ENCODE measurements at places on chromosomes 2 and 18.

DNA sequence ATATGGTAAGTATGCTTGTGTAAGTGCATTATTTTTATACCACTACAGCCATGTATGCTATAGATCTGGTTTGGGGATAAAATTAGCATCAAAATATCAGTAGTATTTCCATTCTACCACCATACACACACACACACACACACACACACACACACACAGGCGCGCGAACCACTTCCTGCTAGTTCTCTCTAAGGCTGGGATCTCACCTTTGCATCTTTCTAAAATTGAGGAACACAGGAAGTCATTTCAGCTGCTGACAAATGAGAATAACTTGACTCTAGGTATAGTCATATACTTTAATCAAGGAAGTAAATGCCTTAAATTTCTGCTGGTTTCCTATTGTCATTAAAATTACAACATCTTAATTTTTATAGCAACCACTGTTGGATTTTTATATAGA, 72.5 kb downstream of the RBM43 start:
- DNase-seq: peak; percentile 12

- no peak for DNase-seq
Measured at GRCh38 chr2:85753525-85754312, at the start of gene ATOH8. TSS of gene ATOH8 (plus strand) at chr2:85753991. CDS start at chr2:85754190, 199 bp downstream.

GRCh38 chr2:7017671-7018281, 100.6 kb downstream of the RNF144A start:
- DNase-seq: no peak

DNA sequence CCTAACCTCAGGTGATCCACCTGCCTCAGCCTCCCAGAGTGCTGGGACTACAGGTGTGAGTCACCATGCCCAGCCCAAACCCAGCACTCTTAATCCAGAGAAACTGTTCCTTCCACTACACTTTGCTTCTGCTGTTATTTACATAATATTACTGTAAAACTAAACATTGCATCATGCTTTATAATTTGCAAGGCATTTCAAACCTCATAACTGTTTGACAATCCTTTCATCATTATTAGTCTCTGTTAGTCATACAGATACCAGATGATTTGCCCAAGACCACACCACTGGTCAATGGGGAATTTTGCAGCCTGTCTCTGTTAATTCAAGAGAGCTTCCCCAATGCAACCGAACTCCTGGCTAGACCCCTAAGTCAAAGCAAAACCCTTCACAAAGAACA, 338.3 kb downstream of the ALK start:
- no peak for DNase-seq

DNA sequence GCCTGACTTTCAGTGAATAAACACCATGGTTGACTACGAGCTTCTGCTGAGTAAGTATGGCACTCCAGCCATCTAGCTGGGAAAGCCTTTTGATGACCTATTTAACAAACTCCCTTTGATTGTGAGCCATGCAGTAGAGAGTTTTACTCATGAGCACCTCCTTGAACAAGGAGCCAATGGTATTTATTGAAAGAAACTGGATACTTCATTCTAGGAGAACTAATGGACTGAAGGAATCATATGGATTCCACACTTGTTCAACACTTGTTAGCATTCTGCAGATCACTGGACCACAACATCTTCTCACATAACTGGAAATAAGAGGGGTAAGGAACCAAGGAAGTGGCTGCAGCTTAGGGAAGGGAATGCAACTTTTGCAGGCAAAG, 320.9 kb upstream of the ETAA1 start:
- DNase-seq: no peak

DNA sequence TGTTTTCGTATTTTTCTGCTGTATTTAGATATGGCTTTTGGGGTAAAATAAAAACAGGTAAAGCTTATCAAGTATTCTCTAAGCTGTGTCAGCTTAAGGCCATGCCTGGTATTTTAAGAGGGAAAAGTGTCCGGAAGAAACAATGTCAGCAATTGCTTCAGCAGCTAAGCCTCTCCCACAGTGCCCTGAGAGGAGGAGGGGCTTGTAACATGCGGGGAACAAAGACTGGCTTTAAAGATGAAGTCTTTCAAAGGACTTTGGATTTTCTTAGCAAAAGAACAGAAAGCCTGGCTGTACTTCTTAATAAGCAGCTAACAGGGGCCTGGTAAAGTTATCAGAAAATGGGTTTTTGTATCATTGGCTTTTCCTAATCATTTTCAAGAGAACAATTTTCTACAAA, 102.8 kb downstream of the PXDN start:
- no peak for DNase-seq

- DNase-seq: no peak
Measured at GRCh38 chr2:191351298-191351697, 106.1 kb downstream of the MYO1B start.

- no peak for DNase-seq
Measured at GRCh38 chr2:24513281-24514071, 22.4 kb downstream of the NCOA1 start.

DNA sequence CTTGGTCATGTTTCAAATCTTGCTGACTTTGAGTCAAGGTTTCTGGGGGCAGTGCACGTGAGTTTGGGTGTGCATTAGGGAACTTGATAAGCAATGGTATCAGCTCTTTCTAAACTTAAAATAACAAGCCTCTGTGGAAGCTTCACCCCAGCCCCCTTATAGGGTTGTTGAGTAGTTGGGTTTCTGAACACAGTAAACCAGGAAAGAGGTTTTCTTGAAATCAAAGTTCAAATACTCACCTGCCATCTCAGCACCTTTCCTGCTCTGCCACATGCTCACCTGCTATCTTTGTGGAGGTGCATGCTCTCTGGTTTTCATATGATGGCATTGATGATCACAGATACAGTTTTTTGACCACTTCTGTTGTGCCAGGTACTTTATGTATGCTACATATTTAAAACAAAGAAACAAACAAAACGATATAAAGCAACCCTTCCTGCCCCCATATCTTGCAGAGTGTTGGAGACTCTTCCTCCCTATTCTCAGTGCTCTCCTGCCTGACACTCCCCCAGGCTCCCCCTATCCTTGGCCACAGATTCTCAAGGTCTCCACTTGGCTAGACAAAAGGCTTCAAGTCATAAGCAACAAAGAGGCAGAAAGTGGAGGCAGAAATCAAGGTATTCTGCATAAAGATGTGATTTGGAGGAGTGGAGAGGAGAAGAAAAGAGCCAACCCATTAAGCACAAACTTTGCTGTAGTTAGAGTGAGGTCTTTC, 360.6 kb downstream of the CYRIA start:
- no peak for DNase-seq

GRCh38 chr18:44895176-44895798, 214.6 kb downstream of the SETBP1 start:
- DNase-seq: no peak

- DNase-seq: no peak
Measured at GRCh38 chr2:142603759-142604158, 273.7 kb upstream of the KYNU start.

GRCh38 chr2:30404319-30405259, 42.5 kb upstream of the LCLAT1 start:
- no peak for DNase-seq

GRCh38 chr18:44325903-44326635, 354.6 kb upstream of the SETBP1 start:
- no peak for DNase-seq

GRCh38 chr2:207093234-207093633, 72.5 kb downstream of the KLF7 start:
- no peak for DNase-seq

DNA sequence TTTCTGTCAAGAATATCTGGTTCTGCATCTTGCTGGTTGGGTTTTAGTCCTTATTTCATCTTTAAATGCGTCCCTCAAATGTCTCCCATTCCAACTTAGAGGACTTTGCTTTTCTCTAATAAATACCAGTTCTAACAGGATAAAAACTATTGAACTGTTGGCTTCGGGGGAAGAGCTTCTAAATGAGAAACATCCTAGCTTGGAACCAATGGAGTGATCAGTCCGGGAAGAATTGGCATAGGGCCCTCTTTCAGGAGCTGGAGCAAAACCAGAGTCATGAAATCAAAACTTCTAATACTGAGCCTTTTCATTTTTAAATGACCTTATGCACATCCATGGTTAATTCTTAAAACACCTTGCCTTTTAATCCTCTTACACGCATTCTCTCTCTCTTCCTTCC, 401.6 kb upstream of the SMIM21 start:
- no peak for DNase-seq

- DNase-seq: no peak
Measured at GRCh38 chr2:206611736-206612135, 30.6 kb upstream of the FAM237A start.

DNA sequence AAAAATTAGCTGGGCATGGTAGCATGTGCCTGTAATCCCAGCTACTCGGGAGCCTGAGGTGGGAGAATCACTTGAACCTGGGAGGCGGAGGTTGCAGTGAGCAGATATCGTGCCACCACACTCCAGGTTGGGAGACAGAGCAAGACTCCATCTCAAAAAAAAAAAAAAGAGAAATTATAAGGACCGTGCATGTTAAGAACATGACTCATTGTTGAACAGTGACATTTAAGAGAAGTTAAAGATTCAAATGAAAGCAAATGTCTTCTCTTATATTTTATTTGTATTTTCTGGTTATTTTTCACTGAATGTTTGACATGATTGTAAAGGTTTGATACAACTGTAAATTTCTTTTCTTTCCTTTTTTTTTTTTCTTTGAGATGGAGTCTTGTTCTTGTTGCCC, 69.6 kb downstream of the APLF start:
- DNase-seq: no peak

DNA sequence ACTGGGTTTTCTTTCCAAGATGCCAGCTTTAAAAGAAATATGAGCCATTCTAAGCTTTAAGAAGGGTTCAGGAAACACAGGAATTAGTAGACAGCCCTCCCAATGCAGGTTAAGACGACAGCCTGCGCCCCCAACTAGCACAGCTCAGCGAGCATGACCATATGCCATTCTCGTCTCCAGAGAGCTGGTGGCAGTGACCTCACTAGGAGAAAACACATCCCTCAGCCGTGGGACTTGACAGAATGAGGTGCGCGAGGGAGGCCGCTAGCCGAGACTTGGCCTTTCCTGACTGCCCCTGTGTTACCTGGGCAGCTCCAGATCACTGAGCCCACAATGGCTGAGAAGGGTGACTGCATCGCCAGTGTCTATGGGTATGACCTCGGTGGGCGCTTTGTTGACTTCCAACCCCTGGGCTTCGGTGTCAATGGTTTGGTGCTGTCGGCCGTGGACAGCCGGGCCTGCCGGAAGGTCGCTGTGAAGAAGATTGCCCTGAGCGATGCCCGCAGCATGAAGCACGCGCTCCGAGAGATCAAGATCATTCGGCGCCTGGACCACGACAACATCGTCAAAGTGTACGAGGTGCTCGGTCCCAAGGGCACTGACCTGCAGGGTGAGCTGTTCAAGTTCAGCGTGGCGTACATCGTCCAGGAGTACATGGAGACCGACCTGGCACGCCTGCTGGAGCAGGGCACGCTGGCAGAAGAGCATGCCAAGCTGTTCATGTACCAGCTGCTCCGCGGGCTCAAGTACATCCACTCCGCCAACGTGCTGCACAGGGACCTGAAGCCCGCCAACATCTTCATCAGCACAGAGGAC, 103.9 kb downstream of the MAPK4 start:
- no peak for DNase-seq

- DNase-seq: no peak
Measured at GRCh38 chr2:214676421-214677089, 132.9 kb downstream of the BARD1 start.

GRCh38 chr18:29383311-29384273, 1206.7 kb upstream of the CDH2 start:
- no peak for DNase-seq

- no peak for DNase-seq
Measured at GRCh38 chr2:160105366-160105765, 43.0 kb upstream of the PLA2R1 start.

DNA sequence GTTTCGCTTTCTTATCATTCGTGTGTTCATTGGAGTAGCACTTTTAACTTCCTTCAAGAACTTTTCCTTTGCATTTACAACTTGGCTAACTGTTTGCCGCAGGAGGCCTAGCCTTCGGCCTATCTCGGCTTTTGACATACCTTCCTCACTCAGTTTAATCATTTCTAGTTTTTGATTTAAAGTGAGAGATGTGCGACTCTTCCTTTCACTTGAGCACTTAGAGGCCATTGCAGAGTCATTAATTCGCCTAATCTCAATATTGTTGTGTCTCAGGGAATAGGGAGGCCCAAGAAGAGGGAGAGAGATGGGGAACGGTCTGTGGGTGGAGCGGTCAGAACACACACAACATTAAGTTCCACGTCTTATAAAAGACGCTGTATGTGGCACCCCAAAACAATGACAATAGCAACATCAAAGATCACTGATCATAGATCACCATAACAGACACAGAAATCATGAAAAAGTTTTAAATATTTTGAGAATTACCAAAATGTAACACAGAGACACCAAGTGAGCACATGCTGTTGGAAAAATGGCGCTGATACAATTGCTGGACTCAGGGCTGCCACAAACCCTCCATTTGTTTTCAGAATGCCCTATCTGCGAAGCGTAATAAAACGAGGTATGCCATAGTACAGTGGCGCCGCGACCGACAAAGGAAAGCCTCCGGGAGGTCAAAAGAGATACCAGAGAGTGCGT, 553 bp downstream of the TIGD1 start:
- DNase-seq: no peak

- DNase-seq: no peak
Measured at GRCh38 chr2:220394433-220394832, 767.0 kb downstream of the SLC4A3 start.

DNA sequence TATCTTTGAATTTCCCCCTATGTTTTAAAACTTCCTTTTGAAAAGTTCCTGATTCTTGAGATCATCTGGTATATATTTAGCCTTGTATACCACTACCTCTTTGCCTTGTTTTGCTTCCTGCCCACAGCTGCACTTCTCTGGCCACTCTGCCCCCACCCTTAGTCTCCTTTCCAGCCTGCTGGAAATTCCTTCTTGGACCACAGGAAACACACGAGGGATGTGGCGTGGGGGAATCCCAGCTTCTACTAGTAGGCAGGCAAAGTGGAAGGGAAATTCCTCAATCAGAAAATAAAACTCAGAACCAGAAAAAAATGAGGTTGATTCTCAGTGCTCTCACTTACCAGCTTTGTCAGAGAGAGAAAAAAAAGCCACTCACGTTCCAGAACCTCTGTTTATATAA, 13.4 kb downstream of the IL18RAP start:
- no peak for DNase-seq

DNA sequence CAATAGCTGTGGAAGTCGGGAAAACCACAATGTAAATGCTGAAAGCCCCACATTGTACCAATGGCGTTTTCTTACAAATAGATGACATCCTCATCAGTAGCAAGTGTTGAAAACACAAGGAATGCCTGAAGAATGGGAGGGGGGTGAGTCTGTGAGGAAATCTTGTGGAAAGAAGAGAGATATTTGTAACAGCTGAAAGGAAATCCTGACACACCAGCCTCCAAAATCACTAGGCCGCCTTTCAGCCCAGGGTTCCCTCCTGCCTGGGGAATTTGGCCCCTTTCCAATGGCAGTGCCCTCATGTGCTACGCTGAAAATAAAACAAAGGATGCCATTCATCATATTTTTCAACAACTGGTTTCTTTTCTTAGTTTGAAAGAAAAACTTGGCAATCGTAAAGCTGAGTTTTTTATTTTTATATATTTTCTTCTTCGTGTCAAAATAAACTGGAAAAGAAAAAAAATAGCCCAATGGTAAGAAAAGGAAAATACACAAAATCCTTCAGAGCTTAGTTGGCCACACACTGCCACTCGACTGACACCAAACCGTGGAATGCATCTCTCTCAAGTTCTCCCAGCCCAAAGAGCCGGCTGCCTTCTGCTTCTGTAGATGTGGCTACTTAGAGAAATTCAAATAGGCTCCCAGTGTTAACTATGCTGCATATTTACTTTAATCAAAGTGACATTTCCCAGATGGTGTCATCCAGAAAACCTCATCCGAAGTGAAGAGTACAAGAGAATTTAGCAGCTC, 52.0 kb downstream of the FTCDNL1 start:
- DNase-seq: no peak
